CD4-positive, alpha-beta T cell treated with Interferon gamma for 1 hour (primary cell): ENCODE measurements at places on chromosomes 7 and 10.

DNA sequence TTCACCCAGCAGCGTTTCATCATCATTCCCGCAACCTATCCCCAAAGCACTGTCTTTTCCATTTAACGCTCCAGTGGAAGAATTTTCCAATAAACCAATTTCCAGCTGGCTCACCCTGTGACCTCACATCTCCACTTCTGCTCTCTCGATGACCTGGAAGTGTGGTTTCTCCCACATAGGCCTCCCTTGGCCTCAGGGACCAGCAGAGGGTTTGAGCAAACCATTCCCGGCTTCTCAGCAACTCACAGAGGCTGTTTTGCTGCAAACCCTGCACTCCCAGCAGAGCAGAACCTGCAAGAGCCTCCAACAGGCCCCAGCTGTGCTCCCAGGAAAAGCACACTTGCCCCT is 523.0 kb upstream of the FOXK1 start:
- no peak for DNase-seq

DNA sequence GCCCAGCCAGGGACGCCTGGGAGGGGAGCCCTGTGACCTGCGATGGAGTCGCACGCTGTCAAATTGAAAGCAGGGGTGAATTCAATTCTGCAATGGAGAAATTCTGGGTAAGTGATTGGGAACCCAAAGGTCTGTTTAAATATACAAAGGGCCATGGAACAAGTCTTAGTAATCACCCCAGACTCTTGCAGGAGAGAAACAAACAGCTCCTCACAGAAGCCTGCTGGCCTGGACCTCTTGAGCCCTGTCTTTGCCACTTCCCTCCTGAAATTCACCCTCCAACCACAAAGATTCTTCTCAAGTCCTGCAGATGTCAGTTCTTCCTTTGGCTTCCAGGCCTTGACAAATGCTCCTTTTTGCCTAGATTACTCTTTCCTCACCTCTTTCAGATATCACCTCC is 97.3 kb downstream of the GLI3 start:
- no peak for DNase-seq

- no peak for DNase-seq
Observed at GRCh38 chr10:70651661-70652060, 20.6 kb upstream of the ADAMTS14 start.

GRCh38 chr7:632831-633210 is 93.7 kb upstream of the DNAAF5 start:
- DNase-seq, result no peak

GRCh38 chr7:99631295-99632109 is 14.8 kb downstream of the ZSCAN25 start:
- no peak for DNase-seq

DNA sequence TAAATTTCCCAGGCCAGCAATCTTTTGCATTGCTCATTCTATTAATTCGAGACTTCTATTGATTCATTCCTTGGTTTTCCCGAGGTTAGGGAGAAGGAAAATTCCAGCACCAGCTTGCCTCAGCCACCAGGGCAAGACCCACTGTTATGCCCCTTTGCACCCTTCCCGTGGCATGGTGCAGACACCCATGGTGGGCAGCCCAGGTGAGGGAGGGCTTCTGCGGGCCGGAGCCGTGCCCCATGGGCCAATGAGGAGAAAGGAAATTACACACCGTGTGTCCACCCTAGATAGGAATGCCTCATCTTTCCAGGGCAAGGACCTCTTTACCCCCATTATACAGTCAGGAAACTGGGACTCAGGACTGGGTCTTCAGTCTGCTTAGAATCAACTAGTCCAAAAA is 4.5 kb upstream of the GRID1 start:
- DNase-seq, result no peak

DNA sequence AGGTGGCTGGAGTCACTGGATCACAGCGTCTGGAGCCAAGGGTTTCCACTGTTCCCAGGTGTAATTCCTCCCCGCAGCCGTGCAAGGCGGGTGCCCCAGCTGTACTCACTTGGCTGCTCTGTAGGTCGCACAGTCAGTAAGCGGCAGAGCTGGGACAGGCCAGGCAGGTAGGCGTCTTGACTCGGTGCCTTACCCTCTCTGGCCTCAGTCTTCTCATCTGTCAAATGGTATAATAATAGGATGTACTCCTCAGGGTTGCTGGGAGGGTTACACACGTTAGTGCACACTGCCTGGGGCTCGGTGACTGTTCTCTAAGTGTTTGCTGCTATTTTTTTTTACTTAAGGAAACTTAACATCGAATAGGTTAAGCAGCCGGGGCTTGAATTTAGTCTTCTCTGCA is 27.0 kb downstream of the MYL10 start:
- DNase-seq, result no peak

- no peak for DNase-seq
Observed at GRCh38 chr7:14766747-14767146, 135.8 kb downstream of the DGKB start.

GRCh38 chr7:88278881-88279280 is 27.8 kb downstream of the STEAP4 start:
- DNase-seq, result no peak

- DNase-seq, result no peak
Observed at GRCh38 chr10:131700506-131700905, 200.3 kb upstream of the PPP2R2D start.

GRCh38 chr7:46035166-46035565 is 114.1 kb upstream of the IGFBP3 start:
- no peak for DNase-seq

DNA sequence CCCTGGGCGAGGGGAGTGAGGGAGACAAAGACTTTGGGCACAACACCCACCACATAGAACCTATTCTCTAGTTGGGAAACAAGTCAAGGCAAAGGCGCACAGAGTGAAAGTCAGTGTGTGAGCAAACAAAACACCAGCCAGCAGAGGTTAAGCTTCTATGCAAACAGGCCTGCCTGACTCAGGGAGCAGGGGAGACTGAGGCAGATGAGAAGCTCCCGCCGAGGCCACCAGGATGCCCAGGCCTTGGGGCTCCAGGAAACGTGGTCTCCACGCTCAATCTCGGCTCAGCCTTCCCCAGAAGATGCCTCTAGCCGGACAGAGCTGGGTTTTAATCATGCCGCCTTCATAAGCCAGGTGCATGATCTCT is 74.1 kb upstream of the KCNMA1 start:
- DNase-seq, result no peak
